SW 1271 (cell line): ENCODE measurements at places on chromosomes 7 and 10.

DNA sequence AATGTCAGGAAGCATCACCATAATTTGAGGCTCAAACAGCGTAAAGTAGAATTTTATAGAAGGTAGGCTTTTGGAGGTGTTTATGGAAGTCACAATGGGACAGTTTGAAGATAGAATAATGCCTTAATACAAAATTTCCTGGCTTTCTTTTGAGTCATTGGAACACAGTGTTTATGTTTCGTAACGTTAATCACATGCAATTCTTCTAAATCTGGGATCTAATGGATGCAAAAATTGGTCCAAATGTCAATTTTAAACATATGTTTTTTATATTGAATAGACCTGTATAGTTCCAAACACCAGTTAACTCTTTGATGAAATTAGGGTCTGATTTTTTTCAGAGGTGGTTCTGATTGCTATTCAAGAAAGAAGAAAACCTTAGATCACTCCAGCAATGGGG is 86.5 kb upstream of the HPS1 start:
- DNase-seq, result no peak

DNA sequence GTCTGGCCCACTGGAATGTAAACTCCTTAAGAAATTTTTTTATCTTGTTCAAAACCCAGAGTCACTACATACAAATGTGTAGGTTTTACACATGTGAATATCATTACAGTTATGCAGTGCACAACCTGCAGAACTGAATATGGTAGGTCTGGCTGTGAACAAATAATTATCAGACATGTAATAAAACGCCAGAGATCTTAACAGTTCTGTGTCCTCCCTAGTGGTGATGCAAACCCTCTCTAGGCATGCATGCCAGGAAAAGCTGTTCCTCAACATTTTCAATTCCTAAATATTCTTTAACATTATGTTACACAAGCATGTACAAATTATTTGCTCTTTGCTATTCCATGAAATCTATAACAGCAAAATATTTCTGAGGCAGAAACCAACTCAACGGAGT is 124.6 kb downstream of the IMMP2L start:
- no peak for DNase-seq

GRCh38 chr7:117791877-117792780 is 81.1 kb downstream of the CTTNBP2 start:
- no peak for DNase-seq

GRCh38 chr10:60731134-60731885 is 47.0 kb upstream of the CDK1 start:
- no peak for DNase-seq

- DNase-seq, result no peak
Observed at GRCh38 chr7:39416866-39417265, 149.3 kb upstream of the YAE1 start.

DNA sequence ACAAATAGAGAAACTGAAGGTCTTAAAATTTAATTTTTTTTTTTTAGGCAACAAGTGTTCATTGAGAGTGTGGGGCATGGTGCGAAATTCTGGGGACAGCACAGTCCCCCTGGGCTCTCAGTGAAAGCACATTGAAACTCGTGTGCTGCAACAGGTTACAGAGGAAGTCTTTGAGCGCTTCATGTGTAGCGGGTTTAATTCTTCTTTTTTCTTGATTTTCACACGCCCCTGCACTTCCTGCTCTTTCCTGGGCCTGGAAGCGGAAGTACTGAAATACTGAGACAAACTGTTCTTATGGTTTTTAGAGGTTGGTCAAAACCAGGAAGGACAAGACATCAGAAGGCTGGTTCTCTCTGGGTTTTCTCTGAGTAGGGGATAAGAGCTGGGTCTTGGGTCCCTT is 203.5 kb downstream of the PTEN start:
- DNase-seq, result no peak

DNA sequence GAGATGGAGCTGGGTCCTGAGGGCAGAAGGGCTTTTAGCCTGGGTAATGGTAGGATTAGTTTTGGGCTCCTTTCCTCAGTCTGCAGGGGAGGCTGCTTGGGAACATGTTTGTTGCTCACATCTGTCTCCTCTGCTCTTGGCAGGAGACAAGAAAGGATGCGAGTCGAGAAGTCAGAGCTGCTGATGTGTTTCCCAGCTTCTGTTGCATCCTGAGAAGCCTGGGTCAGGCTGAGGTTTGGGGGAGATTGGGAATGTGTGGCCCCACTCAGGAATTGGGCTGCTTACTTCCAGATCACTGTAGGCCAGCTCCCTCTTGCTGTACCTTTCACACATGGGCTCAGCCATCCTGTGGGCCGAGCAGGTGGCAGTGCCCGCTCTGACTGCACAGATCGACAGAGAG is 79.2 kb downstream of the CCNY start:
- DNase-seq, result no peak

- DNase-seq, result no peak
Observed at GRCh38 chr10:88594482-88594881, 7.9 kb downstream of the LIPJ start.

DNA sequence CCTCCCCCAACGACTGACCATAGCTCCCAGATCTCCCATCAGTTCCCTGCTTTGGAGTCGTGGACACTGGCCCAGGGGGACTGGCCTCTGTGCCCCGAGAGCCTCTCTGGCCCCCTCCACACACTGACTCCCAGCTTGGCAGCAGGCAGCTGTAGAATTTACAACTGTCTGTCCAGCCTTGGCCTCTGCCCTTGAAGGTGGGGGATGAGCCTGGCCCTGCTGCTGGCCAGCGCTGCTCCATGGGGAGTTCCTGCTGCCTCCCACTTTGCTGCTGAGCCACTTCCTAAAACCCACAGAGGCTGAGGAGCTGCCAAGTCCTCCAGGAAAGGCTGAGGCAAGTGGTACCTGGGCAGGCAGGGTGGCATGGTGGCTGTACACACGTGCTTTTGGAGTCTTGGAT is 147.1 kb downstream of the WDR11 start:
- DNase-seq, result no peak

DNA sequence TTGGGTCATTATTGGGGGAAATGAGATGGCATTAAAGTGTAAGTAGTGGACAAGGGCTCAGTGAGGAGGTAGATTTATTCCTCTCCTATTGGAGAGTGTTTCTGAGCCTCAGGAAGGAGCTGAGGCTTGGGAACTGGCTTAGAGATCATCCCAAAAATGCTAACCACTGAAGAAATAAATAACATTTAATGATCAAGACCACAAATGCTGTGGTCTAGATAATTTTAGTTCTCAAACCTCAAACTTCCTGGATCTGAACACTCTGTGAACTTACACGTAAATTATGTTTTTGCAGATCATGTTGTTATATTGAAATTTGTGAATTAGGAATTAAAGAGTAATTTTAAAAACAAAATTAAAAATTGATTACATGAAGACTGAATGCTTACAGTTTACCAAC is 27.3 kb downstream of the MDFIC start:
- no peak for DNase-seq

DNA sequence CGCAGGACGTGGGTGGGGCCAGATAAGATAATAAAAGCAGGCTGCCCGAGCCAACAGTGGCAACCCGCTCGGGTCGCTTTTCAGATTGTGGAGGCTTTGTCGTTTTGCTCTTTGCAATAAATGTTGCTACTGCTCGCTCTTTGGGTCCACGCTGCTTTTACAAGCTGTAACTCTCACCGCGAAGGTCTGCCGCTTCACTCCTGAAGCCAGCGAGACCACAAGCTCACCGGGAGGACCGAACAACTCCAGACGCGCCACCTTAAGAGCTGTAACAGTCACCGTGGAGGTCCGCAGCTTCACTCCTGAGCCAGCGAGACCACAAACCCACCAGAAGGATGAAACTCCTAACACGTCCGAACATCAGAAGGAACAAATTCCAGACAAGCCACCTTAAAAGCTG is 286.6 kb upstream of the MAGI2 start:
- no peak for DNase-seq

DNA sequence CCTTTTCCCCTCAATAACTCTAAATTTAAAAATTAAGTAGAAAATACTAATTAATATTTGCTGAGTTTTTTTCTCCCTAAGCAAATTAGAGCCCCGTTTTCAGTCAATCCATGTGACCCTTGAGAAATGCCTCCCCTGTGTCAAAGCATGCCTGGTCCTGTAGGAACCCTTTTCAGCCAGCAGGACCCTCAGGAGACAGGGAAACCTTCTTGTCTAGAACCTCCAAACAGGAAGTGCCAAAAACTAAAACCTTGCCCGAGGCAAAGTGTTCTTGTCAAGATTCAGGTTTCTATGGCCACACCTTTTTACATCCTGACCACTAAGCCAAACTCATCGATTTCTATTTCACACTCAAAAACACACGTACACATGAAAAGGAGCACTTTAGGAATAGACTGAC is 60.1 kb upstream of the NFE2L3 start:
- DNase-seq, result no peak

DNA sequence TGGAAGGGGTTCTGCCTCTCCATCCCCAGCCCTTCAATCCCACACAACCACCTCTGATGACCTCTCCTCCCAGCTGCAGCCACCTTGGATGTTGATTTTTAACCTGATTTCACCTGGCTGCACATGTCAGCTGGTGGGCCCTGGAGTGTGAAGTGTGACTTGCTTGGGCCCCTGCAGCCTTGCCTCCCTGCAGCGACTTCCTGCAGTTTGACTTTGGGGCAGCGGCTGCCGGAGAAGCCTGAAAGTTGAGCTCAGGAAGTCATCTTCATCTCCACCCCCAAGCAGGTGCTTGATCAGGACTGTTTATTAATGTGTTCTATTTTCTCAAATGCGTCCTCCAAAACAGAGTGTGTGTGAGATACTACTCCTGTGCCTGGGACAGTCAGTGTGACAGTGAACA is 675.2 kb upstream of the GALNT17 start:
- DNase-seq, result no peak
